Right lobe of liver (tissue), 6 donors: ENCODE measurements at places on chromosomes 12 and 14.

- H3K36me3 ChIP-seq: no peaks in the 10 kb centered on the region
- H3K4me3 ChIP-seq: no peak overlapping the region
- no peak overlapping the region for H3K27ac ChIP-seq
- H3K4me1 ChIP-seq: no peaks in the 10 kb centered on the region
Measured at GRCh38 chr12:73665193-73665592, 872.4 kb upstream of the ATXN7L3B start.

- no peak for DNase-seq
- no peak overlapping the region for H3K27ac ChIP-seq
- H3K4me1 ChIP-seq: no peaks in the 10 kb centered on the region
- H3K4me3 ChIP-seq: no peak overlapping the region
Measured at GRCh38 chr14:91261115-91261514, 16.6 kb upstream of the GPR68 start.

DNA sequence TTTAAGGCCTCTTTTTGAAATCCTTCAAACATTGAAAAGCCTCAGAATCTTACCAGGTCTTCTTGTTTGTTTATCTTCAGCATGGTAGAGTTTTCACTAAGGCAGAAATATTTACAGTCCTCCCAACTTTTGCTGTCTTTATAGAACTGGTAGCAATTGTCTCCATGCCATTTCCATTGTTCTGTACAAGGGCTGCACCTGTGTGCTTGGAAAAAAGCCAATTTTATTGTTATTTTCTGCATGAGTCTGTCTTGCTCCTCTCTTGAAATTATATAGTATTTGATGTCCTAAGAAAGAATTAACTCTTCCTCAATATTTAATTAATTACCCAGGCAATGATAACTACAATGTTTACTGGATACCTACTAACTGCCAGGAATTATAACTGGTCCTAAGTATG lies 23.3 kb downstream of the CLEC1A start:
- no peaks in the 10 kb centered on the region for H3K4me1 ChIP-seq
- no peaks in the 10 kb centered on the region for H3K27me3 ChIP-seq
- no peak overlapping the region for H3K27ac ChIP-seq
- no peak for DNase-seq
- no peak overlapping the region for H3K4me3 ChIP-seq
- H3K36me3 ChIP-seq: no peaks in the 10 kb centered on the region

DNA sequence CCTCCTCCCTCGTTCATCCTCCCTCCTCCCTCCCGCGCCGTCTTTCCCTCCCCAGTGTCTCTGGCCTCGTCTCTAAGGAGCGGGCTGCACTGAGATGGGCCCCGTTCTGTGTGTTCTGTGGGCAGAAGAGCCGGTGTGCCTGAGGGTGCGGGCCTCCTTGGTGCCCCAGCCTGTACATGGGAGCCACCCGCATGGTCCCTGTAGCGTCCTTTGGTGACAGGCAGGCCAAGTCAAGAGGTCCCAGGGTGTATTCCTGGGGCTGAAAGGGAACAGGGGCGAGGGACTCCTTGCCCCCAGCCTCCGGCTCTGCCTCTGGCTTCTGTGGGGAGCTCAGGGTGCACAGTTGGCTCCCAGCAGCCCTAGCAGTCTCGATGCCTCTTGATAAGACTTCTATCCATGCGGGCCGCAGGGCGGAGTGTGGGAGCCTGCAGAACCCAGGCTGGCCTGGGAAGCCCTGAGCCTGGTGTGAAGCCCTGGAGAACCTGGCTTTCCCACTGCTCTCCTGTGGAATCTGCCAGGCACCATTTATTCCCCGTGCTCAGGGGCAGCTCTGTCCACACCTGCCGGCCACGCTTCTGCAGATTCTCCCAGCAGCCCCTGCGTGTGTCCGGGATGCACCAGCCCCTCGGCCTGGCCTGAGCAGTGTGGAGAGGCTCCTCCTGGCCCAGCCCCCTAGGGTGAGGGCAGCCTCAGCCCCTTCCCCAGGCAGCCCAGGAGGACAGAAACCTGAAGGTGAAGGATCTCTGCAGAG lies 181.3 kb downstream of the KIF26A start:
- H3K27me3 ChIP-seq: no peaks in the 10 kb centered on the region
- H3K4me3 ChIP-seq: no peak overlapping the region
- DNase-seq: peak; percentile 36
- no peaks in the 10 kb centered on the region for H3K4me1 ChIP-seq
- H3K36me3 ChIP-seq: no peaks in the 10 kb centered on the region

DNA sequence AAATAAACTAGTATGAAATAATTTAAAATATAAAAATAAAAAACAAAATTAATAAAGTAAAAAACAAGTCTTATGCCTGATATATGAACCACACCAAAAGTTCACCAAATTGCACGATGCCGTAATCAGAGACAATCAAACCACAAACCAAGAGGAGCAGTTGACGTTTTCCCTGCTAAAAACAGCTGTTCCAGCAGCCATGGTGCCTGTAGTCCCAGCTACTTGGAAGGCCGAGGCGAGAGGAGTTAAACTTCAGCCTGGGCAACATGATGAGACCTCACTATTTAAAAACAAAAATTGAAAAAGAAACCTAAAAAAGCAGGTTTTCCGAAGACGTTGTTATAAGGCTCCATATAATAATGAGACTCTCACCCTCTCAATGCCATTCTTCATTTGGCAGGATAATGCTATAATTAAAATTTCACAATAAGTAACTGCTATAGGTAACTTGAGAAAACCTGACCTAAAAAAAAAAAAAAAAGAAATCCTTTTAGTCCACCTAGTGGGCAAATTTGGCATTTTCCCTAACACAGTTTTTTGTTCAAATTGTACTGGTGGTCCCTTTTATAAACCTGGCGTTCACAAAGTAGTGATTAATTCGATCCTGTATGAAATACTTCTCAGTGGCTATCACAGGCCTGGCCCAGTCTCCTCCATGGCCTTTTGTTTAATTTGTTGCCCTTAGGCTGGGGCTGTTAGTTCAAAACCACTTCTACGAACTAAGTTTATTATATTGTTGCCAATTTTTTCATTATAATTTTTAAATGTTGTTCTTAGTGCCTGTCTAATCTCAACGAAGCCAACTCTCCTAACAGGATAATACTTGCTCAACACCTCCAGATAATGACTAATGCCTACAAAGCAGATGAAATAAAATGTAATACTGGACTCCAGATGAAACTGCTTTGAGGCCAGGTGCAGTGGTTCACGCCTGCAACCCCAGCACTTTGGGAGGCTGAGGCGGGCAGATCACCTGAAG lies 62.1 kb downstream of the TNFAIP2 start:
- H3K27ac ChIP-seq: peak overlapping the region; percentile 84
- no peaks in the 10 kb centered on the region for H3K27me3 ChIP-seq
- H3K4me1 ChIP-seq: peaks cover 7% of the 10 kb centered on the region
- no peak for DNase-seq

- H3K36me3 ChIP-seq: no peaks in the 10 kb centered on the region
- no peaks in the 10 kb centered on the region for H3K27me3 ChIP-seq
- no peak overlapping the region for H3K27ac ChIP-seq
- no peak overlapping the region for H3K4me3 ChIP-seq
- H3K4me1 ChIP-seq: no peaks in the 10 kb centered on the region
Measured at GRCh38 chr12:89995870-89996269, 287.2 kb upstream of the ATP2B1 start.

DNA sequence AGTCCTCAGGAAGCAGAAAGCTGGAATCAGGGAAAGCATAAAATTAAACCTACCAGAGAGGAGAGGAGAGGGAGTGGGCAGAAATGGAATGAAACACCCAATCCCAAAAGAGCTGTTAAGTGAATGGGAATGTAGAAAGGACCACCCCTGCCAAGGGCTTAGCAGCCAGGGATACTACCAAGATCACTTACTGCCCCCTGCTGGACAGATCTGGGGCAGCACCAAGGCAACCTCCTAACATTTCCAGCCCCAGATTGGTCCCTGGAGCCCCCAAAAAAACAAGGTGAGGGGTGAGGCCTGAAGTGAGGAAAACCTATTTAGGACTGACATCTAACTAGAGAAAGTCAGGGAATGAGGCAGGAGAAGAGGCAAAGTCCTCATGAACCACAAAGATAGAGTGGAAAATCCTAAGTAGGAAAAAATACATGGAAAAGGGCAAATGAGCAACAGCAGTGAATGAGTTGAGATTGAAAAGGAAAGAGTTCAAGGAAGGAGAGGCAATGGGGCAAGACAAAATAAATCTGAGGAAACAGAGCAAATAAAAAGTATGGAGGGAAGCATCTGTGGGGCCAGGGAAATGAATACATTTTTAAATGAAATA lies 11.2 kb upstream of the FKBP11 start:
- H3K27me3 ChIP-seq: no peaks in the 10 kb centered on the region
- H3K36me3 ChIP-seq: peaks cover 24% of the 10 kb centered on the region
- peak; percentile 69 for DNase-seq
- H3K4me1 ChIP-seq: peaks cover 1% of the 10 kb centered on the region

DNA sequence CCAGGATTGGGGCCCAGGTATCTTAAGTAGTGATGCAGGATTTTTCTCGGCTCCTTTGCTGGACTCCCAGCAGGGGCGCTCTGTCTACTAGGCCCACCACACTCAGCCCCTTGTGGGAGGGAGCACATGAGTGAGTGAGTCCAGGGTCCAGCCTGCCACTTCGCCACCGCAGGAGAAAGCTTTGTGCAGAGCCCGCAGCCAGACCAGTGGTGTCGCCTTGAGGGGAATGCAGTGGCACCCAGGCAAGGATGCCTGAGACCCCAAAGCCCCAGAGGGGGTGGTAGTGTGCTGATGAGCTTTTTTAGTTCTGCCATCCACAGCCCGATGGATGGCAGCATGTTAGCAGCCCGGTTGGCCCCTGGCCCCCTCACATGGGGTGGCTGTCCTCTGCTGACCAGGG lies 5.4 kb upstream of the MRPS35 start:
- H3K4me3 ChIP-seq: no peak overlapping the region
- no peaks in the 10 kb centered on the region for H3K36me3 ChIP-seq
- DNase-seq: no peak
- H3K27ac ChIP-seq: no peak overlapping the region
- no peaks in the 10 kb centered on the region for H3K27me3 ChIP-seq

DNA sequence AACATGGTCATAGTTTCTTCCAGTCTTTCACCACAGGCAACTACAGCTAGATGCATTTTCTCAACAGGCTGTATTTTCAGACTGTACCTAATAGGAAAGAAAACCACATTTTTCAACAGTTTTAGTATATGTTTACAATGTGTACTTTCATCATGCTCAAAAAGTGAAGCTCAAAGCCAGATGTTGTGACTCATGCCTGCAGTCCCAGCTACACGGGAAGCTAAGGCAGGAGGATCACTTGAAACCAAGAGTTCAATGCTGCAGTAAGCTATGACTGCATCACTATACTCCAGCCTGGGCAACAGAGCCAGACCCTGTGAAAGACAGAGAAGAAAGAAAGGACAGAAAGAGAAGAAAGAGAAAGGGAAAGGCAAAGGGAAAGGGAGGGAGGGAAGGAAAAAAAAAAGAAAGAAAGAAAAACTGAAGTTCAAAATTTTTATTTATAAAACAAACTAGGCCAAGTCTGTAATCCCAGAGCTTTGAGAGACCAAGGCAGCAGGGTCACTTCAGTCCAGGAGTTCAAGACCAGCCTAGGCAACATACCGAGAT lies 25.5 kb downstream of the GXYLT1 start:
- DNase-seq: no peak
- no peaks in the 10 kb centered on the region for H3K4me1 ChIP-seq
- H3K27me3 ChIP-seq: no peaks in the 10 kb centered on the region
- H3K27ac ChIP-seq: no peak overlapping the region
- no peak overlapping the region for H3K4me3 ChIP-seq
- no peaks in the 10 kb centered on the region for H3K36me3 ChIP-seq

- no peak overlapping the region for H3K4me3 ChIP-seq
- H3K27ac ChIP-seq: no peak overlapping the region
- H3K36me3 ChIP-seq: no peaks in the 10 kb centered on the region
- H3K27me3 ChIP-seq: no peaks in the 10 kb centered on the region
- no peaks in the 10 kb centered on the region for H3K4me1 ChIP-seq
Measured at GRCh38 chr12:2396448-2396871, 343.7 kb downstream of the CACNA1C start.

GRCh38 chr12:109609342-109609741 lies 35.7 kb downstream of the MVK start:
- no peak for DNase-seq
- no peak overlapping the region for H3K27ac ChIP-seq
- no peaks in the 10 kb centered on the region for H3K36me3 ChIP-seq
- H3K27me3 ChIP-seq: no peaks in the 10 kb centered on the region
- H3K4me1 ChIP-seq: no peaks in the 10 kb centered on the region

DNA sequence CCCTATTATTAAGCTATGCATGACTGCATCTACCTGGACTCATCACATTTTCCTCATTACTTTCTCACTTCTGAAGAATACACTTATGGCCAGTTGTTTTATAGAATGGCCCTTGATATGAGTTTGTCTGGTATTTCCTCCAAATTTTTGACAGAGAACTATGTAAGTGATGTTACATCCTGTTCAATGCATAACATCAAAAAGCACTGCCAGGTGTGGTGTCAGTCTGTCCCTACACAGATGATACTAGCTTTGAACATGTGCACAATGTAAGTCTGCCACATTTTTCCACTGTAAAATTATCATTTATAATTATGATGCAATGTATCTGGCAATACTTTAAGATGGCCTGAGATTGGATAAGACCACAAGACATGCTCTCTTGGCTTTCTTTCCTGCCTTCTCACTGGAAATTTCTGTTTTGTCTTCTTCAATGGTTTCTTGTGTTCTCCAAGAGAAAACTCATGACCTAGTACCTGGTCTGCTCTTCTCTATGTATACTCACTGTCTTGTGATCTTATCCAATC lies 28.3 kb downstream of the HEATR5A start:
- no peak for DNase-seq
- H3K4me3 ChIP-seq: no peak overlapping the region
- H3K27ac ChIP-seq: no peak overlapping the region
- H3K36me3 ChIP-seq: no peaks in the 10 kb centered on the region
- H3K4me1 ChIP-seq: no peaks in the 10 kb centered on the region

- no peak overlapping the region for H3K4me3 ChIP-seq
- H3K27me3 ChIP-seq: no peaks in the 10 kb centered on the region
- no peaks in the 10 kb centered on the region for H3K4me1 ChIP-seq
- no peaks in the 10 kb centered on the region for H3K36me3 ChIP-seq
Measured at GRCh38 chr12:98955284-98955683, 310.2 kb downstream of the APAF1 start.

GRCh38 chr12:7959278-7959677 lies 23.3 kb upstream of the SLC2A3 start:
- H3K4me3 ChIP-seq: no peak overlapping the region
- no peak overlapping the region for H3K27ac ChIP-seq
- no peak for DNase-seq
- no peaks in the 10 kb centered on the region for H3K4me1 ChIP-seq

- no peaks in the 10 kb centered on the region for H3K27me3 ChIP-seq
- H3K27ac ChIP-seq: no peak overlapping the region
- H3K36me3 ChIP-seq: no peaks in the 10 kb centered on the region
- H3K4me1 ChIP-seq: no peaks in the 10 kb centered on the region
- H3K4me3 ChIP-seq: no peak overlapping the region
- DNase-seq: no peak
Measured at GRCh38 chr14:88232771-88233170, 90.3 kb downstream of the KCNK10 start.

- no peaks in the 10 kb centered on the region for H3K27me3 ChIP-seq
- no peaks in the 10 kb centered on the region for H3K4me1 ChIP-seq
- no peak overlapping the region for H3K27ac ChIP-seq
- no peak for DNase-seq
Measured at GRCh38 chr14:34642595-34642994, 12.6 kb upstream of the SNX6 start.

GRCh38 chr12:94676922-94677321 lies 26.6 kb upstream of the TMCC3 start:
- H3K4me1 ChIP-seq: no peaks in the 10 kb centered on the region
- H3K27ac ChIP-seq: peak overlapping the region; percentile 33
- no peak for DNase-seq
- no peak overlapping the region for H3K4me3 ChIP-seq
- H3K36me3 ChIP-seq: no peaks in the 10 kb centered on the region

GRCh38 chr12:105485921-105486320 lies 155.4 kb downstream of the C12orf75 start:
- H3K27ac ChIP-seq: no peak overlapping the region
- no peak for DNase-seq
- H3K27me3 ChIP-seq: no peaks in the 10 kb centered on the region
- H3K4me1 ChIP-seq: no peaks in the 10 kb centered on the region
